ENCODE measurements at places on chromosomes 4 and X.

- DNase-seq = peak; percentile 1
Observed at GRCh38 chr4:26176598-26177149, 144.1 kb upstream of the RBPJ start.

DNA sequence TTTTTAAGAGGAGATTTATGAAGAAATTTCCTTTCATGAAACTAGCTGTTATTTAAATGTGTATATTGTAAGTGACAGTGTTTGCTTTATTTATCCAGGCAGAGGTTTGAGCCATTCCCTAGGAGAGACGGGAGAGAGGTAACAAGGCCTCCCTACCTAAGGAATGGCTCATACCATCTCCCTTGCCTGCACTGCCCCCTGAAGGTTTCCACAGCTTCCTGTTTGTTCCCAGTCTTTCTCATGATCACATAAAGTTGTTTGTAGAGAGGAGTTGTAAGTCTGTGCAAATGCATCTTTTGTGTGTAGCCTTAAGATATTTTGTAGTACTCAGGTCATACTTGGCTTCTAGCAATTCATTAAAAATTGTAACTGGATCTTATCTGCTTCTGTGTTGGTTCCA, 1504.5 kb upstream of the PCDH10 start:
- peak; percentile 64 for DNase-seq

- no peak for DNase-seq
Observed at GRCh38 chr4:94743838-94744237, 13.9 kb upstream of the BMPR1B start.

DNA sequence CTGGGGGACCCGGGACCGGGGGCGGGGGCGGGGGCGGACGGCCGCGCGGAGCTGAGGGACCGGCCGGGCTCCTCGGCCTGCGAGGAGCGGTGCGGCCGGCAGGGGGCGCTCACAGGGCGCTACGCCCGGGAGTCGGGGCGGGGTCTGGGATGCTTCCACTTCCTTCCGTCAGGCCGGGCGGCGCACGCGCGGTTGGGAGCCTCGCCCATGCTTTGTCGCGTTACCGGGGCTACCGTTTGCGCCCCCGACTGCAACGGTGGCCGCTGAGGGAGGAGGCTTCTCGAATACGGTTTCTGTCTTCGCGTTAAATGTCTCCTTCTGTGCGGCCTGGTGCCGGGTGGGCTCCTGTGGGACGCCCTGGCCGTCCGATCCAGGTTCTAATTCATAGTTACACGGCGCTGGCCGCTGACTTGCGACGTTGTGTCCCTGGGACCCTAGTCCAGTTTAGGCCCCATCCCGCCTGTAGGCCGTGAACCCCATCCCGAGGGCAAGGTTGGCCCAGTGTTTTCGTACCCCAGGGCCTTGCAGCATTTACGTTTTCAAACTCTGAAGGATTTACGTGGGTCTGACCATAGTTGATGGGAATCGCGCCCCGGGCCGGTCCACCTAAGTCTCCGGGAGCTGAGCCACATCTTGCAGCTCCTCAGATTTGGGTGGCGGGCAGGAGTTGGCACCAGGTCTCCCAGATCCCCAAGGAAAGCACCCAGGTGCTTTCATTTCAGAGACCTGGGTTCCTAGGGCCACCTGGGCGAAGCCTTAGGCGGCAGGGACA, 549 bp downstream of the MSL3 start:
- peak; percentile 93 for DNase-seq

DNA sequence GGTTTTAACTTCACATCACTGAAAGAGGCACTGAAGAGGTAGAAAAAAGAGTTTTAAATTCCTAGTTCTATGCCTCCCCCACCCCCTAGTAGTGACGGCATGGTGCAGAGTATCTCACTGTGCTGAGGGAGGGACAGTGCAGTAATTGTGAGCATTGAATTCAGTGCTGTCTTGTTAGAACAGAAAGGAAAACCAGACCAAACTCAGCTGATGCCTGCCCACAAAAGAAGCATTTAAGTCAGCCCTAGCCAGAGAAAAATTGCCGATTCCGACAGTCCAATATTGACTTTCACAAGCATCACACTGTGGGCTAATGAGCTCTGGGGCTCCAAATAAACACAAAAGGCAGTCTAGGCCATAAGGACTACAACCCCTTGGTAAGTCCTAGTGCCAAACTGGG, 417.7 kb downstream of the AR start:
- DNase-seq = no peak

- no peak for DNase-seq
Observed at GRCh38 chr4:80781431-80781830, 249.1 kb upstream of the BMP3 start.

DNA sequence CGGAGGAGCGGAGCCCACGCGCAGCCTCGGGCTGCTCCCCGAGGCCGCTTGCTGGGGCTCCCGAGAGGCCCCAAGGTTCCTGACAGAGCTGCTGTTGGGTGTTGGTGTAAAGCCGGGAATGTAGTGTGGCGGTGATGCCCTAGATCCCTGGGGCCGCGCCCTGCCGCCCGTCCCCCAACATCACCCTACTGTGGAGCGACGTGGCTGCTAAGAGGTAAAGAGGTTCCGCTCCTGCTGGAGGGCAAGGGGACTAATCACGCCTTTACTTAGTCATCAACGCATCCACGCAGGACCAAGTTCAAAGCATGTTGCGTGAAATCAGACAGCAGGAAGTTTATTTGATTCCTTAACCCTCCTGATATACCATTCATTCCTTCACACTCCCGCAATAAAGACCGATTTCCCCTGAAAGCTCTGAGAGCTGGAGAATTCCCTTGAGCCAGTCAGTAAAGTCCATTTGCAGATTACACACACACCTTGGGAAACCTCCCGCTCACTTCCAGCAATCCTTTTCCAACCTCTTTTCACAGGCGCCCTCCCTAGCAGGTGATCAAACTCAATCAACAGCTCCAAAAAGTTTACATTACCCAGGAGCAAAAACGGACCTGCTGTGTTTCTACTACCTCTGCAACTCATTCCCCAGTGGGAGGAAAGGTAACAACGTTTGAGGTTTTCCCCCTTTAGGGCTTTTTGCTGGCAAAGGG, 579 bp upstream of the GABRA2 start:
- DNase-seq = peak; percentile 6

GRCh38 chr4:165874072-165874790, 1.2 kb downstream of the TLL1 start:
- peak; percentile 26 for DNase-seq

DNA sequence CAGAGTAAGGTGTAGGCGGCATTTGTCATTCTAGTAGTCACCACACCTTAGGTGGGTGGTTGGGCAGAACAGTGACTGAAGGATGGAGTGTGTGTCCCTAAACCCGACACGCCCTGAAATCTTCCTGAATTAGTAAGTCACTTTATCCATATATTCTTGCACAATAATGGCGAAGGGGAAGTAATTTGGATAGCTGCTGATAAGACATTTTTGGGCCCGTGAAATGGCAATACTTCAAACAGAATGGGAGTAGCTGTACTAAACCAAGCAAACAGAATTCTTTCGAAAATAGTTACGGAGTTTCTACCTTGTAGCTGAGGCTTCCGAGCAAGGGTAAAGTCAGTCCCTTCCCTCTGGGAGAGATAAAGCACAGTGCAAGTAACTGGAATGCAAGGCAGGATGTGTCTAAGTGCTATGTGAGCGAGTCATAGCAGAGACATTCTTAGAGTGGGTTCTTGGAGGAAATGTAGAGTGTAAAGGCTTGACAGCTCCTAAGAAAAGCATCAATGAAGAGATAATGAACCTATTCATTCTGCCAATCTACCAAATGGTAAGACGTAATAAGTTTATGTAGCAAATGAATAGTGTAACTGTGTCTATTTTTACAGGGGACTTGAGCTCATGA, 72.8 kb downstream of the CLCN5 start:
- DNase-seq = no peak
